Right renal pelvis (tissue), 4 donors: ENCODE measurements at places on chromosomes 12 and 14.

GRCh38 chr14:77950371-77951063, 150.6 kb downstream of the ADCK1 start:
- no peak for DNase-seq

GRCh38 chr14:101635749-101636560, 74.7 kb downstream of the DIO3 start:
- DNase-seq, result no peak

GRCh38 chr12:55548756-55549155, 646 bp upstream of the OR6C4 start:
- DNase-seq, result no peak

DNA sequence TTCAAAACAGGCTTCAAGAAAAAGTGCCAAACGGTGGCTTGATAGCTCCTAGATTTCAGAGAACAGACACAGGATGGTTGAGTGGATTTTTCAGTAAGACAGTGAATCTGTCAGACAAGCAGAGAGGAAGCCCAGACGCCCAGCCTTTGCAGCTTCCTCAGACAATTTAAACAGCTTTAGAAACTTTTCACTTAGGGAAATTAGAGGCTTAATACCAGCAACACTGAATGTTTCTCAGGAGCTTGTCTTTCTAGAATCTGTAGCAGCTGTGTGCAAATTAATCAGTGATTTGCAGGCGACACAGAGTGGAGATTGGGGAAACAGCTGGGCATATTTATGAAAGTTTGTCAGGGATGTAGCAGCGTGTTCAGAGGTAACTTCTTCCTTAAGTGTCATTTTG, 362.1 kb downstream of the GALC start:
- no peak for DNase-seq

GRCh38 chr14:104286086-104286485, 147.7 kb downstream of the KIF26A start:
- no peak for DNase-seq

GRCh38 chr12:2247596-2247995, 194.8 kb downstream of the CACNA1C start:
- DNase-seq, result no peak

DNA sequence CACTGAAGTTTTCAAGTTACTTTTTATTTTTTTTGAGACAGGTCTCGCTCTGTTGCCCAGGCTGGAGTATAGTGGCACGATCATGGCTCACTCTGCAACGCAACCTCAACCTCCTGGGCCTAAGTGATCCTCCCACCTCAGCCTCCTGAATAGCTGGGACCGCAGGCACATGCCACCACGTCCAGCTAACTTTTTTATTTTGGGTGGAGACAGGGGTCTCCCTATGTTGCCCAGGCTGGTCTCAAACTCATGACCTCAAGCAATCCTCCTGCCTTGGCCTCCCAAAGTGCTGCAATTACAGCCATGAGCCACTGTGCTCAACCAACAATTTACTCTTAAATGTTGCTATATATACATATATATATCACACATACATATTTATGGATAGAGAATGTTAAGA, 27.4 kb upstream of the LGALS3 start:
- DNase-seq, result no peak

GRCh38 chr14:59753512-59753911, 117.1 kb downstream of the RTN1 start:
- DNase-seq, result no peak

DNA sequence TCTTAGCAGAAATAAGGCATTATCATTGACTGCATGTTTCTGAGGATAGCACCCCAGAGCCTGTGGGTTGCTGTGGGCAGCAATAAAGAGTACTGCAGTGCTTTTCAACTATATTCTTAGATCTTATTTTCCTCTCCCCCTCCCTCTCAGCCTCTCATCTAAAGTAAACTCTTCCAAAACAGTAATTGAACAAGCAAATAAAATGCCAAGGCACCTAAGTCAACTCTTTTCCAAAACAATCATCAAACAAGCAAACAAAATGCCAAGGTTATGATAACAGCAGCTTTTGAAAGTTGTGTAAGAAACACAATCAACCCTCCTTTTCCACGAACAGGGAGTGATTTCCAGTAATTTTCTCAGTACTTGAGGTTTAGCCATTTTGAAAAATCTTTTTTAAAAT, 1542.6 kb downstream of the AACS start:
- no peak for DNase-seq

GRCh38 chr12:64299628-64300027, 77.5 kb upstream of the KICS2 start:
- no peak for DNase-seq
